Activated effector memory CD4-positive, alpha-beta T cell treated with anti-CD3 and anti-CD28 coated beads, Interleukin-2, amount 50 U/mL, for 16 hours (primary cell): ENCODE measurements at places on chromosomes 3 and 15.

GRCh38 chr3:43120937-43121336, 15.1 kb upstream of the POMGNT2 start:
- no peak for DNase-seq

DNA sequence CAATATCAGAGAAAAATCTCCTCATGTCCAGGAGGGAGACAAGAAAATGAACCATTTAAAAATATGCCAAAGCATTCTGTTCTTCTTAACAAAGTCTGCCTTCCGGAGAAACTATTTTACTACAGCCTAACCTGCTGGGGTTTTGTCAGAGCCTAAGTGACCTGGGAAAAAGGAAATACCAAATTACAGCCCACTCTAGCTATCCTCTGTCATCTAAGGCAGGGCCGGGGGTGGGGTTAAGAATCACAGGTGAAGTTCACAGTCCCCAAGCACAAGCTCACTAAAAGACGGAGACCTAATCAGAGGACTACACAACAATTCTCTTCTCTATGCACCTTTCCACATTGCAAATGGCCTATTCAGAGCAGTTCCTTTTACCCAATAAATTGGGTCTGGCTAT, 116.6 kb downstream of the TRIM42 start:
- DNase-seq, result no peak

DNA sequence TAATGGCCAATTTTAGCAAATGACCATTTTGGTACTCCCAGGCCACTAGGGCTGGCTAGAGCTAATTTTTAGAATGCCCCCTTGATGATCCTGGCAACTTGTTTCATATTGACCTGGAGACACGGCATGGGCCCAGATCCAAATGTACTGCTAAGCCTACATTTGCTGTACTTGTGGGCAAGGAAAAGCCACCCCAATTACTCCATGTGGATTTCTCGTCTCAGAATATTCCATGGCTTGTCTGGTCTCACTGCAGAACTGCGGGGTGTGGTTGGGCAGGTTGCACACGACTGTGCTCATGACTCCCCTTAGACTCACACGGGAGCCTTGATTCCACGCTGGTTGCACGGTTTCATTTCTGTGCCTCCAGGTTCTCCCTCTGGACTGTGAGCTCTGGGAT, 140.9 kb downstream of the RPLP1 start:
- no peak for DNase-seq

GRCh38 chr3:151402349-151402748, 17.8 kb upstream of the P2RY12 start:
- DNase-seq, result no peak

GRCh38 chr3:34073961-34074360, 275.5 kb downstream of the PDCD6IP start:
- no peak for DNase-seq

GRCh38 chr15:100592898-100593297, 9.1 kb downstream of the LINS1 start:
- DNase-seq, result no peak

DNA sequence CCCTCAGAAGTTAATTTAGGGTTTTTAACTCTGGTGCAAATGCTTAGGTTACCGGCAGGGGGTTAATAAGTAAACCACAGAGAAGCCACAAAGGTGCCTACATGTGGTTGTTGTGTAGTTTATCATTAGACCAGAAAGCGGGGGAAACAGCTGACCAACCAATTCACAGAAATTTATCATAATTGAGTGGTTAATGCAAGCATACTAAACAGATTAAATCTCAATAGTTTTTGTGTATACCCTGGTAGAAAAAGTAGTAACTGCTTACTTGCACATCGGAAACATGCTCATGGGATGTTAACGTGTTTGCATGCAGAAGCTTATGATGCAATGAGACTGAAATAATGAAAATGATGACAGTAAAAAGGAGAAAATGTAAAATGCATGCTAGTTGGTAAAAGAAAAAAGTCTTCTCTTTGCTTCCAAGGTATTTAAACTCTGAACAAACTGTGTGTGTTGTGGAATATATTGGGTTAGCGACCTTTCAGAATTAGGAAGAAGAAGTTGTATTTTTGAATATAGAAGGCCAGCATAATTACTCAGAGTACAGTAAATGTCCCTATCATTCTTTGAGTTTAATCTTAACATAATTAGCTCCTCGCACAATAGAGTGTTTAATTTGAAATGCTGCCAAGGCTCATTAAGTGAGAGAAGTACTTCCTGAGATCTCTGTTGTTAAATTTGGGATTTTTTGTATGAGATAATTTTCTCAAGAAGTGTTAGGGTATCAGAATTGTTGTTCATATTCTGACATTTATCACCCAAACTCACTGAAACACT, 316.2 kb downstream of the PTPRG start:
- no peak for DNase-seq

DNA sequence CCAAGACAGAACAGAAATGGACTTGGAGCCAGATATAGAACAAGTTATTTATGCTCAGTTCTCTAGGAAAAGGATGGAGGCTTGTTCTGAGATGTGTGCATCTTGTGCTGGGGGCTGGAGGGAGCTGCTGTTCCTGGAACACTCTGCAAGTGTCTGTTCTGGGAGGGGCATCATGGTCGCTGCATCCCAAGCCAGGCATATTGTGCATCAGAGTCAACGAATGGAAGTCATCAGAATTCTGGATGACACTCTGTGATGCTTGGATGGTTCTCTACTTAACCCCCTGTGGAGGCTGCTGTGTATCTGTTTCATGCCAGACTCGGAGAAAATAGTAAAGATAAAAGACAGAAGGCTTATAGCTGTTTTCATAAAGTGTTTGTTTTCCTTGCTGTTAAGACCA, 34.7 kb downstream of the RPL22L1 start:
- no peak for DNase-seq

GRCh38 chr3:119628390-119628789, 30.7 kb downstream of the PLA1A start:
- DNase-seq, result peak; percentile 76

- DNase-seq, result no peak
Observed at GRCh38 chr3:73563896-73564582, 60.7 kb downstream of the PDZRN3 start.

GRCh38 chr3:116200956-116201690, 244.2 kb downstream of the LSAMP start:
- no peak for DNase-seq

- no peak for DNase-seq
Observed at GRCh38 chr15:66906668-66907614, 158.5 kb upstream of the SMAD3 start.

GRCh38 chr15:88710027-88710715, 71.4 kb downstream of the ISG20 start:
- no peak for DNase-seq

DNA sequence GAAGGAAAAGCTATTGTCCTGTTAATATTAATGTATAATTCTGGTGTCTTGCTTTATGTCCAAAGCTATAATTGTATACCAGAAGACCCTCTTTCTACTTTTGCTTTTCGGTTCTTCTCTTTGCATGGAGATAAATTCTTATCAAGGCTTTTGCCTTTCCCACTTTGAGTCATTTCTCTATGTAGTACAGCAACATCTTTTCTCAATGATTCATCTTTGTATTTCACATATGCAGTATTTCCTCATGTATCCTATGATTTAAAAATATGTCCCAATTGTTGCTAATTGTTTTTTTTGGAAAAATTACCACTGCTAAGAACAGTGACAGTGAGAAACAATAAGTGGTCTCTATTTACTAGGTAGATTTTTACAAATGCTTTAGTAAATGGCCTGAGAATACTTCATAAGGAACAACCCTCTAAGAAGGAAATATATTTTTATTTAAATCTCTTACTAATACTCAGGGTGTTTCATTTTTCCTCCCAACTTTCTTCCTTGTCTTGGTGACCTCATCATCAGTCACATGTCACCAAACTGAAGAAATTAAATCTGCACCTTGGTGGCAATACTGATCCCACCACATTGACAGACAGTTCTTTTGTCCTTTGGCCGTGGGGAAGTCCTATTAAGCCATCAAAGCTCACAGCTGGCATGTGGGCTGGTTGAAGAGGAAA, 290.6 kb downstream of the SATB1 start:
- DNase-seq, result no peak

DNA sequence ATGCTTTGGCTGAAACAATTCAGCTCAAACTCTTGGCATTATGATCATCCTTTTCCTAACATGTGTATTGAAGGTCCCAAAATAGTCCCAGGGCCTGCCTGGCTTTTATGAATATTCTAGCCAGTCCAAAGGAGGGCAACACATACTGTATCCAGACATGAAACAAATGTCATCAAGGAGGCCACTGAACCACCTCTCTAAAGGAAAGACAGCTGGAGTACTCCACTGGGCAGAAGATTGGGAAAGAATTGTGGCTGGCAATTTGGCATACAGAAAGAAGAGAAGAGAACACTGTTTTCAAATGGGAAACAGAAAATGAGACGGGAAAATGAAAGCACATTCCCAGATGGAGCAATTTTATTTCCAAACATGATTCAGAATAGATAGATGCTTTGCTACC, 80.6 kb downstream of the NCEH1 start:
- DNase-seq, result no peak

GRCh38 chr3:5756443-5756842, 568.9 kb downstream of the EDEM1 start:
- DNase-seq, result no peak

DNA sequence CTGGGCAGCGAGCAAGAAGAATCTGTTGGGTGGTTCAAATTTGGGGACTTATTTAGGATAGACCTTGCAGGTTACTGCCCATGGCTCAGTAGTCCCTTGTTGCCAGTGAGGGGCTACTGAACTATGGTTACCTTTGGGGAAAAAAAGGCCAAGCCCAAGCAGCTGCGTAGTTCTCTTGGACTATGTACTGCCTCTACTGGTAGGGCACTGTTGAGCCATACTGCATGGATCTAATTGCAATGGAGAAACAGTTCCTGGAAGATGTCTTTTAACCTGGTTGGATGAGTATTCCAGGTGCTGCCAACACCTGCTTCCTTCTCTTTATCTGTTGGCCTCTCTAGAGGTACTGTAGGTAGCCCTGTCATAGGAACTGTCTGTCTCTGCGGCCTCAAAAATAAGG, 671.9 kb upstream of the CBLB start:
- no peak for DNase-seq

DNA sequence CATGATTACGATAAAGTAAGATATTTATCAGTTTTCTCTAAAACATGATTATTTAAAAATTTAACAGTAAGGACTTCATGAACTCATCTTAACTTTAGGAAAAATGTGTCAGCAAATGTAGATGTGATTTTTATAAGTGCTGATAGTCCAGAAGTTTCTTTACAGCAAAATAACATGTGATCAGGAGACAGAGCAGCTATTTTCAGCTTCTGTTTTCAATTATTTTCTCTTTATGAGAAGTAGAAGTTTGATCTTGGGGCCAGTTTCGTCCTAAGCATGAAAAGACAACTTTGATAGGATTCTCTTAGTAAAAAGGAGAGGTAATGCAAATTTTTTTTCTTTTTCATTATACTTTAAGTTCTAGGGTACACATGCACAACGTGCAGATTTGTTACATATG, 96.5 kb upstream of the TSPAN3 start:
- no peak for DNase-seq

DNA sequence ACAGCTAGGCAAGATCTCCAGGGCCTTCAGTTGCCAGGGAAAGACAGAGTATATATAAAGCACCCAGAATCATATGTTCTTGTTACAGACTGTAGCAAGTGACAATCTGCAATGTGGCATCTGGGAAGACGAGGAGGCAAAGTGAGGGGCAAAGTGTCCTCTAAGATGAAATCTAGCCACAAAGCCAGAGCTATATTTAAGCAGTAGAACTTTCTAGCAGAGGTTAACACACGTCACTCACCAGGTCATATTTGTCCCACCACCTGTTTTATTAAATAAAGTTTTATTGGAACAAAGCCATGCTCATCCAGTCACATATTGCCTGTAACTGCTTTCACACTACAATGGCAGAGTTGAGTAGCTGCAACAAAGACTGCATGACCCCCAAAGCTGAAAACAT, 51.5 kb downstream of the PDZRN3 start:
- DNase-seq, result no peak

GRCh38 chr15:80777137-80777536, 2.0 kb upstream of the CEMIP start:
- DNase-seq, result no peak

GRCh38 chr3:53140847-53141845, 10.9 kb upstream of the RFT1 start:
- no peak for DNase-seq
